Stimulated activated CD8-positive, alpha-beta memory T cell treated with anti-CD3 and anti-CD28 coated beads, Interleukin-15, amount 100 ng/mL, for 1 hour (primary cell): ENCODE measurements at places on chromosomes 2 and 18.

- no peak for DNase-seq
Observed at GRCh38 chr2:46924608-46925007, 9.0 kb upstream of the MCFD2 start.

- DNase-seq, result no peak
Observed at GRCh38 chr2:53275743-53276142, 491.9 kb upstream of the CHAC2 start.

DNA sequence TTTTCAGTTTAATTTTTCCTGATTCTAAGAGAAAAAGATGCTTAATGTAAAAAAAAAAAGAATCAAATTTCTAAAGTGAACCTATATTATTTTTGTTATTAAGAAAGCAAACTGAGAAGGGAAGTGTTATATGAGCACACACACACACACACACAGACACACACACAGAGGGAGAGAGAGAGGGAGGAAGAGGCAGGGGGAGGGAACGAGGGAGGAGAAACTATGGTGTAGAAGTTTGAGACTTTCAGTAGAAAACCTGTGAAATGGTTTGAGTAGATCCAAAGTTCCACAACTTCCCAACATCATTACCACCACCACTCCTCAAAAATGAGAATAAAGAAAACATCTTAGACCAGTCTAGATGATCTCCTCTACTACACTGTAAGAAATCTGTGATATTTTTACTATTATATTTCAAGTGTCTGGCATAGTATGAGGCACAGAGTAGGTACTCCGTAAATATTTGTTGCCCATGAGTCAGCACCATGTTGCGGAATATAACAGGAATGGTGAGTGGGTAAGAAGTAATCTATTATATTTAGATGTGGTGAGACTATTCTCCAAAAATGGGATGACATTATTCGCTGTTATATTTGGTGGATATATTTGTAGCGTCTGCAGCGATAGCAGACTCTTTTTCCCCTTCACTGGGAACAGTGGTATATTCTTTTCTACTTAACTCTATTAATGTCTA is 149.4 kb upstream of the DNMT3A start:
- no peak for DNase-seq

DNA sequence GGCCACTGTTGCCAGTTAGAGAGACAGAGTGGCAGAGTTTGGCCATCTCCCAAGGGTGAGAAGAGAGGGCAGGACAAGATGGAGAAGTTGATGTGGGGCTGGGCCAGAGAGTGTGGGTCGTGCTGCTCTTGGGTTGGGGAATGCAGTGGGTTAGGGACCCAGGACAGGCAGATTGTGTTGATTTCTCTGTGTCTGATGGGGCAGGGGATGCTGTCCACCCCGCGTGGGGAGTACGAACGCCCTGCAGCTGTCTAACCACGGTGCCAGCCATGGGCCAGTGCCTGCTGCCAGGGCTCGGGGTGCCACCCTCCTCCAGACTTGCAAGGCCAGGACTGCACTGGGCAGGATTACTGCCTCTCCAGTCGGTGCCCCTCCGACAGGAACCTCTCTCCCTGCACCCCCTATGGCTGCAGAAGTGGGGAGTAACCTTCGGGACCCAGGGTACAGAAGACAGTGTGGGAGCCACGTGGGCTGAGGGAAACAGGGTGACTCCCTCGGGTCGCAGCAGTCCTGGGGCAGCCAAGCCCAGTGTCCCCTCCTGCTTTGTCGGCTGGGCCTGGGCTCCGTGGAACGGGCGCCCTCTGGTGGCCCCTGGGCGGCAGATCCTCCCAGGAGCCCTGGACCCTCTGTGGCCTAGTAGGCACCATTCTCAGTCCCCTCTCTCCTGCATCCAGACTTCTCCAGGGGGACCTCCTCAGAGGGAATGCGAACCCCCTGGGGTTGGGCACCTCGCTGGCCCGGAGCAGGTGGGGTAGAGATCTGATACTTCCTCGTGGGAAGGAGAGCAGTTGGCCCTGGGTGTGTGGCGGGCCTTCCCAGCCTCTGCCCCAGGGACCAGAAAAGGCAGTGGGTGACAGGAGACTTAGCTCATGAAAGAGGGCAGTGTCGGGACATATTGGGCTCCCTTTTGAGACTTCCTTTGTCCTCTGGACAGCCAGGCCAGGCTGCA is 2.7 kb downstream of the GPC1 start:
- DNase-seq, result peak; percentile 32

GRCh38 chr2:41966431-41966893 is 81.4 kb upstream of the PKDCC start:
- no peak for DNase-seq

DNA sequence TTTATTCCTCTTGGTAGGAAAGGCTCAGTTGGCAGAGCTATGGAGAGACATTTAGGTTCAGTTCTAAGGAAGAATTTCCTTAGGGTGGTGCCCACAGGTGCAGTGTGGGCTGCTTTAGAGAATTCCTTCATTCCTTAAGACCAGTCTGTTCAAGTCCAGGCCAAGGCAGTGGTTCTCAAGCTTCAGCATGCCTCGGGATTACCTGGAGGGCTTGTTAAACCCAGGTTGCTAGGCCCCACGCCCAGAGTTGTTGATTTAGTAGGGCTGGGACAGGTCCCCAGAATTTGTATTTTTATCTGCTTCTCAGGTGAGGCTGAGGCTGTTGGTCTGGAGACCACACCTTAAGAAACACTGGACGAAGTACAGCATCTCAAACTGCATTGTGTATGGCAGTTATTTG is 68.9 kb downstream of the CERS6 start:
- DNase-seq, result no peak

- no peak for DNase-seq
Observed at GRCh38 chr2:239273280-239274234, 127.3 kb downstream of the HDAC4 start.

DNA sequence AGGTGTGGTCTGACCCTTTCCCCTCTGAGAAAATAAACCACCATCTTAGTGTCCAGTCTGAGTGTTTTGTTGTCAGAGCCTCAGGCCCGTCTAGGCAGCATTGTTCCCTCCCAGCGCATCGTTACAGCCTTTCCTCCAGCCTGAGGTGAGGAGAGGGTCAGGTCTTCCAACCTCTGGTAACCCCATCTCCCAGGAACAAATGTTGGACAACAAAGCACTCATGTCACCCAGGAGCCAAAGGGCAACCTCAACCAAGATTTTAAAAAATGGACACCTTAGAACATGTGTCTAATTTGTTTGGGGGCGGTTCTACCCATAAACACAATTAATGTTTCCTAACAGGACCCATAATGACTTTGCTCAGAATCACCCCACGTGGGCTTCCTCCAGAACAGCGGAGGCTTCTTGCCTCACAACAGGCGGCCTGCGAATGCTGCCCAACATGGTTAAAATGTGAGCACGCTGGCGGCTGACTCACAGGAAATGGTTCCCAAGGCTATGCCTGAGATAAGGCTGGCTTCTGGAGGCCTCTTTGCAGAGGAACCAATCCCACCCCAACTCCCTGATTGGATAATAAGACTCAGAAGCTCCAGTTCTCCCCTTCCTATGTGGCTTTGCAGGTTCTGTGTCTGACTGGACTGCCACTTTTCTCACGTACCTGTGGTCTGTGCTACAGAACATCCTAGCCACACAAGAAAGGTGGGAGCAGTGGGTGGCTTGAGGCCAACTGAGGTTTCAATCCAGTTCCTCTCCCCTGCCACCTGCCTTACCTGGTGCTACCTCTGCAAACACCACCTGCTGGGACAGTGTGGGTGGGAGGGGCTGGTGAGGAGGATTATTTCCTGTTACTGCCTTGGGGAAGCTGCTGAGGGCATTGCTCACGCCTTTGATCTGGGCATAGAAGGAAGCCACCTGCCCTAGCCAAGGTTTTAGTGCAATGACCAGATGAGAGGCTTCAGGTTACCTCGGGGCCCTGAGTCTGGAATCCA is 108.8 kb downstream of the B3GNT2 start:
- no peak for DNase-seq

DNA sequence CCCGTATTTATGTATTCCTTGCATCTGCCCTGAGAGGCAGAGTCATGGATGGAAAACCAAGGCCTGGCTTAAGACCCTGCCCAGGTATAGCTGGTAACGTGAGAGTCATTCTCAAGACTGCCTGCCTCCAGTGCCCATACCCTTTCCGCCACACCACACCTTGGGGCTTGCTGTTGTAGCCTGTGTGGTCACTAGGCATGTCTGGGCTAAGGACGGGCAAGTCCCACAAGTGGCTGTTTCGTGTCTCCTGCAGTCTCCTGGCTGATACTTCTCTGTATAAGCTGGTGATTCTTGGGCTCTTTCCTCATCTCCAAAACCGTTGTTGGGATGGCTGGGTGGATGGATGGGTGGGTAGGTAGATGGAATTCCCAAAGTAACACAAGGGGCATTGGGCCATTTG is 269.8 kb downstream of the KLHL29 start:
- DNase-seq, result no peak

- DNase-seq, result no peak
Observed at GRCh38 chr2:107822302-107822701, 4.4 kb upstream of the RGPD4 start.

GRCh38 chr2:71003966-71004755 is 9.5 kb upstream of the TEX261 start:
- no peak for DNase-seq

DNA sequence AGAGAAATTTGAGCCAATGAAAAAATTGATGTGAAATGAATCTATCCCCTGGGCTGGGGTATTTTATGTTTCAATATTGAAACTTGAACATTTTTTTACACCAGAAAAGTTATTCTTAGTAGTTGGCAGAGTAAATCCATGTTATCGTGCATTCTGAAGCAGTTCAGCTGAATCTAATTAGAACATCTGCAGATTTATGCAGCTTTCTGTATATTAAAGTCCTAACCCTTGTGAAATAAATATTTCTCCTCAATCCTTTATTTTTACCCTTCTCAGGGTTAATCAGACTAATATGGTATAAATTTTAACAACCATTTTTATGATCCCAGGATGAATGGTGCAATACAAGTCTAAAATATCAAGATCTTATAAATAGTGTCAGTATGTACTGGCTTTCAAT is 69.5 kb downstream of the CDH20 start:
- no peak for DNase-seq

DNA sequence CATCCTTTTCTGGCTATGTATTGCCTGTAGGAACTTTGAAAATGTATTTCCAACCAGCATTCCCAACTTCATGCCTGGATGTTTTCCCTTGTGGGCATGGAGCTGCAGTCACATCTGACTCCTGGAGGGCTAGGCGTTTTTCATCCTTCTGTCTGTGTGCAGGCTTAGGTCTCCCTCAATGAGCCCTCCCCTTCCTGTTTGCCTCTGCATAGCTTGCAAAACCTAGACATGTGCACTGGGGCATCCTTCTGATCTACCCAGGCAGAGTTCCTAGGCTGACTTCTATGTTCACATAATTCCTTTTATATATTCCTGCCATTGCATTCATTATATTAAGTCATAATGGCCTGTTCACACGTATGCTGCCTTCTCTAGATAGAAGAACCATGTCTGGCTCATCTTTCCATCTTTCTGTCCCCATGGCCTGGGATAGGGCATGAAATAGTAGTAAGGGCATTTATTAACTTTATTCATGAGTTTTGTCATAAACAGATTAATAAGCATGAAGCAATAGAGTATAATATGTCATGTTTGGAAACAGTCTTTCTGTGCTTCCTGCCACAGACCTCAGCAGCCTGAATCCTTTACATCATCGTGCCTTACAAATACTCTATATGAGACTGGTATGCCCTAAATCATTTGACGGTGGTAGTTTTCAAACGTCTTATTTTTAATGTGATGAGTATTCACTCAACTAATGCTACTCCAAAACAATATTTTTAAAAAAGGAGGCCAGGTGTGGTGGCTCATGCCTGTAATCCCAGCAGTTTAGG is 195.6 kb downstream of the TGIF1 start:
- no peak for DNase-seq

DNA sequence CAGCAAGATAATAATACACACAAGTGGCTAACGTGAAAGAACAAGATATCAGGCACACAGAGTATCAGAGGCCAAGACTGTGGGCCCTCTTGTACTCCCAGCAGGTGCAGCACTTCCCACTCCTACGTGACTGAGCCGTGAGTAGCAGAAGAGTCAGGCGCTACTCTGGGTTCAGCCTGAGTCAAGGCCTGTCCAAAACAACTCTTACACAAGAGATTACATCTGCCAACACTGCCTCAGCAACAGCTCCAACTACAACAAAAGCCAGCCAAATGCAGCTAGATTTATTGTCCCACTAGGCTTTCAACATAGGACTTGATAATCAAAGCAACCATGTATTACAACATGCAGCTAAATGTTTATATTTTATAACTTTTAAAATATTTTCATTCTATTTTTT is 56.2 kb downstream of the ITSN2 start:
- DNase-seq, result no peak

DNA sequence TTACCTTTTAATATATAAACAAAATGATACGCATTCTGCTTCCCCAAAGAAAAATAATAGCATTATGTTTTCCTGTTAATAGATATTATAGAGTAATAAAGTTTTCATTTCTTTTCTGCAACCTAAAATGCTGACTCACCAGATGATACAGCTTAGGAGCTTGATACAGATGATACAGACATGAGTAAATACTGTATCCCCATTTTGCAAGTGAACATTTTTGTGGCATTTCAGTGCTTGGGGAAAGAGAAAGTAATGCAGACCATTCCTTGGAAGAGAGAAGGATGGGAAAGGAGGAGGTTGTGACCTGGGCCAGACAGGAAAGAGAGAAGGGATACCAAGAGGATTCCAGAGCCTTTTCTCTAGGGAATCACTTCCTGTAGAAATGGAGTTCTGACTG is 97.5 kb upstream of the FSHR start:
- no peak for DNase-seq

- no peak for DNase-seq
Observed at GRCh38 chr2:138294451-138294850, 207.1 kb upstream of the SPOPL start.
